BE2C (cell line): ENCODE measurements at places on chromosomes 4 and X.

DNA sequence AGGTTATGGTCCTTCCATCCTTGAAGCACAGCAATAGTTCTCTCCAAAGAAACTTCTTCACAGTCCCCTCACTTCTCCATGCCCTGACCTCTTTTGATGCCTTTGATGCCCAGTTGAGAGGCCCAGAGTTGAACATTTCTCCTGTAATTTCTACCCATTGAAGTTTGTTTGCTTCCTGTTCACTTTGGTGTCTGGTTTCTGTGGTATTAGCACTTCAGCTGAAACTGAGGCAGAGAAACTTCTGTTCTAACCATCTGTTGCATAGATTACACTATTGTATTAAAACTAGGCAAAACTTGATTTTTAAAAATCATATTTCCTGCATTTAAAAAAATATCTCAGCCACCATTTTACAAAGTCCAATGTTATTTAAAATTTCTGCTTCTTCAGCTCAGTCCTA is 89.8 kb upstream of the ADGRG2 start:
- no peak for DNase-seq

GRCh38 chrX:107571296-107571998 is 56.9 kb upstream of the PRPS1 start:
- no peak for DNase-seq

DNA sequence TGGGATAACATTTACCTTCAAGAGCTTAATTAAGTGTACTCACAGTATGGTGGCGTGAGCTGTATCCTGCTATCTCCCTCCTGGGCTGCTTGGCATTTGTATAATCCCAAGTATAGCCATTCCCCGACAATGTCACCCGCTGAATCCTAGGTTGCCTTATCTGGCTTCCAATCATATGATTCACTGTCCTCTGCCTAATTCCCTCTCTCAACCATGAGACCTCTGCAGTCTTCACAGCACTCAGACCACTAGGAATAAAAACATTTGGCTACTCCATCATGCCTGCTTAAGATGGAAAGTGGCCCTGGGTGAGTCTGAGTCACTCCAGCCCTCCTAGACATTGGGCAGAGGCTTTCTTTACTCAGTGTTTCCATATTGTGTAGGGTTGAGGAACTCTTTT is 28.9 kb upstream of the WDFY3 start:
- DNase-seq: no peak

DNA sequence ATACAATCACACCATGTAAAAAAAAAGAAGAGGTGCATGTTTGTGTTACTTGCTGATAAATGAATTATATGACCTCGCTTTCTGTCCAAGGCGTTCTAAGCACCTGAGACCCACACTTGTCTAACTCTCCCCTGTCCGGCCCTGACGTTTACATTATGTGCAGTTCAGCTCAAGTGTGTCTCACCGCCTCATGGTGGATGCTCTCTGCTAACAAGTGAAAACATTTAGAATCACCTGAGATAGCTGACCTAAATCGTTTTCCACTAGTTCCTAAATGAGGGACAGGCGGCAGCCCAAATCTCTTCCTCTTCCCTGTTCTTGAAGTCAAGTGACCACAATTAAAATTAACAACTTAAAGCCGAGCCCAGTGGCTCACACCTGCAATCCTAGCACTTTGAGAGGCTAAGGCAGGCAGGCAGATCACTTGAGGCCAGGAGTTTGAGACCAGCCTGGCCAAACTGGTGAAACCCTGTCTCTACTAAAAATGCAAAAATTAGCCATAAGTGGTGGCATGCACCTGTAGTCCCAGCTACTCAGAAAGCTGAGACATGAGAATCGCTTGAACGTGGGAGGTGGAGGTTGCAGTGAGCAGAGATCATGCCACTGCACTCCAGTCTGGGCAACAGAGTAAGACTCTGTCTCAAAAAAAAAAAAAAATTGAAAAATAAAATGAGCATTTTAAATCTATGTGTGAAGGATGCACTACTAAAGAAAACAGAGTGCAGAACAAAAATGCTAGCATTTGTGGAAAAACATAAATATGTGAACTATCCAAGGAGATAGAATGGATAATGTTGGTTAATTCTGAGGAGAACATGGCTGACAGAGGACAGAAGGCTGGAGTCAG is 3.9 kb upstream of the TIFA start:
- no peak for DNase-seq

GRCh38 chrX:13043138-13043537 is 1.3 kb downstream of the FAM9C start:
- DNase-seq: no peak

DNA sequence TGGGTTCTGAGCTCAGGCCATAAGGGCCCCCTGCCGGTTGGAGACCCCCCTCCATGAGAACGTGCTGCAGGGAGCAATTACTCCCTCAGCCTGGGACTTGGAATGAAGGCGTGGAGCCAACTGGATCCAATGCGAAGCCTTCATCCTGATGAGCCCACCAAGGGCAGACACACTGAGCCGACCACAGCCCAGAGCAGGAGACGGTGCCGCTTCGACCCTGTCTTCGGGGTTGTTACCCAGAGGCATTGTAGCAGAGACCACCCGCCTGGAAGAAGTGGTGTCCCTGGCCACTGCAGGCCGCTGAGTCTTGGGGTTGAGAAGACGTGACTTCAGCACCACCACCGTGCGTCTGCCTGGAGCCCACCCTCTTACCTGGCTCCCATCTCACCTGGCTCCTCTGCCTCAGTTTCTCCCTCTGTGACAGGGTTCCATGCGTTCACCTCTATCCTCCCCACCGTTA is 7.0 kb upstream of the NKX1-1 start:
- no peak for DNase-seq

DNA sequence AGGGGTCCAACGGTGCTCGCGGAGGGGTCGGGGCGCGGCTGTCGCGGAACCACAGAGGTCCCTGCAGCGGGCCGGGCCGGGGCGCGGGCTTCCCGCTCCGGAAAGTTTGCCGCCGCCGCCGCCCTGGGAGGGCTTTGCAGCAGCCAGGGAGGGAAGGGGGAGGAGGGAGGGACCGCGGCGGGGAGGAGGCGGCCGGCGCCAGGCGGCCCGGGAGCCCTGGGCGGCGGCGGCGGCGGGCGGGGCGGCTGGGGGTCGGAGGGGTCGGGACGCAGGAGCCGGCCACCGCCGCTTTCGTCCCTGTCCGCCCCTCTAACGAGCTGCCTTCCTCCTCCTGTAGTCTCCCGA is 375 bp downstream of the FGFR3 start:
- DNase-seq: peak; percentile 59

- DNase-seq: no peak
These were observed 76.1 kb upstream of the EMCN start for GRCh38 chr4:100593935-100594334.

DNA sequence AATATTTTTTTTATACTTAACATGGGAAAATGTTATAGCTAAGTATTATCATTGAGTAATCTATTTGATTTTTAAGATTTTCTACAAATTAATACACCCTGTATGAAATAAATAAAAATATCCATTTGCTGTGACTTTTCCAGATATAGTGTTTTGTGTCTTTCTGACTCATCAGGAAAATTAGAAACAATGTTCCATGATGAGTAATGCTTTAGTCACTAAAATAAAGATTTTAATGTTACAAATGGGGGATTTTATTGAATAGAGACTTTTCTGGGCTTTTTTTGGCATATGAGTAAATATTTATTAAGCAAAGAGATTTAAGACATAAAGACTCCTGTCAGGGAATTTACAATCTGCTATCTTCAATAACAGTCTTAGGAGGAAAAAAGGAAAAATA is 279.2 kb upstream of the NOCT start:
- no peak for DNase-seq

- no peak for DNase-seq
These were observed 22.2 kb downstream of the LIAS start for GRCh38 chr4:39480902-39481695.

GRCh38 chr4:133920236-133920635 is 281.4 kb downstream of the PABPC4L start:
- DNase-seq: no peak

GRCh38 chr4:181957088-181957487 is 286.1 kb upstream of the TENM3 start:
- DNase-seq: no peak

- DNase-seq: no peak
These were observed 71.3 kb upstream of the ADGRG2 start for GRCh38 chrX:19193565-19193964.

GRCh38 chrX:119693996-119694451 is 1.1 kb upstream of the SEPTIN6 start:
- DNase-seq: no peak

DNA sequence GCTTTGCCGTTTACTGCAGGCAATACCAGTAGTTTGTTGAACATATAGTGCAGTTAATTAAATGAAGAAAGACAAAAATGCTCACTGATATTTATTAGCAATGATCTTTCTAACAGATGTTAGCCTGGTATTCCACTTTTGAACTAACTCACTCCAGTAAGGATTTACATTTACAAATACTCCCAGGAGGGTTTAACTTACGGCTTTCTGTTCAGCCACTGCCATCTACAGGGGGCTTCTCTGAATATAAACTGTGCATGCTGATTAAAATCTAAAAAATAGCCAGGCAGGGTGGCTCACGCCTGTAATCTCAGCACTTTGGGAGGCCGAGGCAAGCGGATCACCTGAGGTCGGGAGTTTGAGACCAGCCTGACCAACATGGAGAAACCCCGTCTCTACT is 2.2 kb upstream of the SRD5A3 start:
- no peak for DNase-seq

GRCh38 chr4:164956766-164957643 is 20.5 kb downstream of the TRIM61 start:
- DNase-seq: peak; percentile 89

DNA sequence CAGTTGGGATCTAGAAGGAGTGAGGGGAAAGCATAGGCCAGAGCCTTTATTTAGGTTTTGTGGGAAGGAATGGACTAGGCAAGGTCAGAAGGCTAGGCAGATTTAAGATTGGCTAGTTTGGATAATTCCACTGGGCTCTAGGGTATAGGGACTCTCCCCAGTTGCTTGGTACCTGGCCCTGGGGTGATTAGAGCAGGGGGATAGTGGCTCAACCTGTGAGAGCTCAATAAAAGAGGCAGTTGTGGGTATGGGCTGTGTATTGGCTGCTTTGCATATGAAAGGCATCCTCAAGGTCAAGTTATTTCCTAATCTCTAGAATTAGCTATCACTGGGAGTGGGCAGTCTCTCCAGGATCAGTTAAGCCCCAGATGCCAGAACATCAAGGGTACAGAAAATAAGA is 61.3 kb downstream of the ZNF81 start:
- DNase-seq: no peak

GRCh38 chr4:123478859-123479345 is 82.3 kb downstream of the SPRY1 start:
- no peak for DNase-seq

DNA sequence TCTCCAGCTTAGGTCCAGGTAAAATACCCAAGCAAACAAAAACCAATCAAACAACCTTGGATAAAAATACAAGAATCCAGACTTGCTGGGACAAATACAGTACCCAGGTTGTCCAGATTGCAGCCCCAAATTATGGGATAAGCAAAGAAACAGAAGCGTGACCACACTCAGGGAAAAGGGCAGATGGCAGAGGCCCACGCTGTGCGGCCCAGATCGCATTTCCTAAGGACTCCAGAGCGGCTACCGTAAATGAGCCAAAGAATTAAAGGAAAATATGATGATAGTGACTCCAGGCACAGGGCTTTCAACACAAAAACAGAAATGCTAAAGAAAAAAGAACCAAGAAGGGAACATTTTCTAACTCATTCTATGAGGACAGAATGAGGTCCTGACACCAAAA is 50.3 kb downstream of the FGFRL1 start:
- DNase-seq: no peak

DNA sequence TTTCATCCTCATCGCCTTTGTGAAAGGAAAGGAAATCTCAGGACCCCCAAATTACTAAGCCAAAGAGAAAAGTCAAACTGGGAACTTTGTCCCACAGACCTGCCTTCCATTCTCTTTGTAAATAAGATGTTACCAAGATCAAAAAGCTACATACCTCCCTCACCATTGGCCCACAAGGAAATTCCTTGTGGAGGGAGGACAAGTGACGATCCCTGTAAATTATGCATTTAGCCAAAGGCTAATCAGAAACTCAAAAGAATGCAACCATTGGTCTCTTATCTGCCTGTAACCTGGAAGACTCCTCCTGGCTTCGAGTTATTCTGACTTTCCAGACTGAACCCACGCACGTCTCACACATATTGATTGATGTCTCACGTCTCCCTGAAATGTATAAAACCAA is 70.3 kb downstream of the SHOX start:
- DNase-seq: no peak

GRCh38 chrX:44873415-44874276 is 658 bp downstream of the KDM6A start:
- peak; percentile 45 for DNase-seq

DNA sequence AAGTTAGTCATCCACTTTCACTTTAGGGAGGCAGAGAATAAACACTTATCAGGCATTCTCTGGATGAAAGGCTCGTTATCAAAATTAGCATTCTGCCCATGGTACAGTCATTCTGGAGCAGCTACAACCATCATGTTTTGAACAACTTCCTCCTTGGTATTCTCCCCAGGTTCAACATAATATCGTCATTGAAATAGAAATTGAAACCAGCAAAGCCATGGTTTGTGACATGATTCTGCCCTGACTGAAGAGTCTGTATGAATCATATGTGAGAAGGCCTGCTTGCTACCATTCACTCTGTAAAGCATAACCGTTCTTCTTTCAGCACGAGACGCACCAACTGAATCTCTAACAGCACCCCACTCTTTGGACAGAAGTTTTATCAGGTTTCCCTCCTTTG is 127.5 kb upstream of the RADX start:
- no peak for DNase-seq

- no peak for DNase-seq
These were observed 153.8 kb upstream of the LEF1 start for GRCh38 chr4:108322497-108322896.

GRCh38 chr4:89000844-89001360 is 56.1 kb downstream of the FAM13A start:
- DNase-seq: peak; percentile 37

- no peak for DNase-seq
These were observed 13.9 kb upstream of the MPP1 start for GRCh38 chrX:154818916-154819770.

- DNase-seq: no peak
These were observed 94.6 kb downstream of the HPGD start for GRCh38 chr4:174427571-174428140.

DNA sequence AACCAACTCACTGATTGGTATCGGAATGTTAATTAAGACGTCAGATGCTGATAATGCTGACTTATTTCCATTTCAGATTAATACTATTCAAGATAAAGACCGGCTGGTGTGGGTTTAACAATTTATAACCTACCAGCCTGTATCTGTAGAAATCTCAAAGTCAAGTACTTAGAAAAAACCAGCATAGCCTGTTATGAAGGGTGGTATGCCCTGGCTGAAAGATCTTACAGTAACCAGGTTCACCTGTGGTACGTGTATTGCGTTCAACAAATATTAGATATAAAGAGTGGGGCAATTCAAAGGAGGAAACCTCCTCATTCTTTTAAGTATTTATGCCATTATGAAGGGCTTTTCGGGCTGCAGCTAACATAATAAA is 240.8 kb upstream of the ANXA3 start:
- no peak for DNase-seq

DNA sequence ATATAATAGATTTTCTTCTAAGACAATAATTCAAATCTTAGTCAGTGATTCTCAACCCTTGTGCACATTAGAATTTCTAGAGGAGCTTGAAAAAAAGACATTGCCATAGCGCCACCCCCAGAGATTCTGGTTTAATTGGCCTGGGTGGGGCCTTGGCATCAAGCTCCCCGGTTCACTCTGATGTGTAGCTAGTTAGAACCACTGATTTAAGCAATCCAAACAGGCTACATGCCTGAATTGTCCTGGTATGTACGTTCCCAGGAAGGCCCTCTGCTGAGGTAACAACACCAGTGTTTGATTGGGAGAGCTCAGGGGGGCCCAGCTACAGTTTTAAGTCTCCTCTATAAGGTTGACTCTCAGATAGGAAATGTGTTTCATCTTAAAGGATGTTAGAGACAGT is 1.3 kb upstream of the ATP10D start:
- DNase-seq: no peak
